ENCODE measurements at places on chromosomes 16 and 17.
A peak's percentile ranks its signal among the peaks of the same experiment; 100 is the strongest.

GRCh38 chr16:28167730-28168129 lies 44.0 kb downstream of the XPO6 start:
- DNase-seq, result no peak

GRCh38 chr16:3192476-3193019 lies 4.5 kb downstream of the OR1F1 start:
- DNase-seq, result no peak

- peak; percentile 23 for DNase-seq
These were observed 491 bp downstream of the TRAP1 start for GRCh38 chr16:3716831-3717234.

GRCh38 chr17:44362459-44362948 lies 1.1 kb downstream of the FAM171A2 start:
- peak; percentile 47 for DNase-seq
